HepG2 (cell line): ENCODE measurements at places on chromosomes 4 and X.
A peak's percentile ranks its signal among the peaks of the same experiment; 100 is the strongest.

DNA sequence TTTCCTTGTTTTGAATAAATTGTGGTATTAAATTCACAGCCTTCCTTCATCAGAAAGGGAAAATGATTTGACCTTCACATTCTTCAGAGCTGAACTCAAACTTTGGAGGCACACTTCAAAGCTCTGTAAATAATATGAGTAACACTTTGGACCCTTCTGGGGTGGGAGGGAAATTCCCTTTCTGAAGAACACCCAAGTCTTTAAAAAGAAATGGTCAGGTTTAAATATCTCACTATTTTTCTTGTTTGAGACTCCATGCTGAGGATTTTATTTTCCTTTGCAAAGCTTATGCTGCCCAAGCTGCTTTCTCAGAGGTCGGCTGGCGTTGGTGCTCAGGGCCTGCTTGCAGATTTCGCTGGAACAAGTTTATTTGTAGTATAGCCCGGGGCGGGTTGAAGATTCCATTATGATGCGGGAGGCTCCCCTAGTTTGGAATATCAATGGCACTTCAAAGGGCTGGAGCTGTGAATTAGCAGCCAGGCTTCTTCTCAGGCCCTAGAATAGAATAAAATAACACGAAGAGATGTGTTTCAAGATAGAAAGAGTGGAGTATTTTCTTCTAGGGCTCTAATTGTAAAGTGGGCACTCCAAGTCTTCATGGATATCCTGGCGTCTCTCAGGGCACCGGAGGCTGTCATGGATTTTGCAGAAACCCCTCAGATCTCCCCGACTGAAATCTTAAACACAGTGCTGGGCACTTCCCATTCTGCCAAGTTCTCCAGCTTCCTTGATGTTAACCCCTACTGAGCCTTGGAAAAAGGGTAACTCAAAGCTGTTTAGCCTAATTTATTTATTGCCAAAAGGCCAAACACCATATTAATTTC lies 315.6 kb downstream of the GPAT3 start:
- DNase-seq = peak; percentile 86
- H3K27me3 ChIP-seq = no peaks in the 10 kb centered on the region
- H3K36me3 ChIP-seq = no peaks in the 10 kb centered on the region
- peak overlapping the region; percentile 48 for H3K4me3 ChIP-seq
- H3K27ac ChIP-seq = peak overlapping the region; percentile 52

- no peaks in the 10 kb centered on the region for H3K4me1 ChIP-seq
- no peak for DNase-seq
- no peak overlapping the region for H3K27ac ChIP-seq
These were observed 81.3 kb downstream of the FAM53A start for GRCh38 chr4:1602655-1603412.

DNA sequence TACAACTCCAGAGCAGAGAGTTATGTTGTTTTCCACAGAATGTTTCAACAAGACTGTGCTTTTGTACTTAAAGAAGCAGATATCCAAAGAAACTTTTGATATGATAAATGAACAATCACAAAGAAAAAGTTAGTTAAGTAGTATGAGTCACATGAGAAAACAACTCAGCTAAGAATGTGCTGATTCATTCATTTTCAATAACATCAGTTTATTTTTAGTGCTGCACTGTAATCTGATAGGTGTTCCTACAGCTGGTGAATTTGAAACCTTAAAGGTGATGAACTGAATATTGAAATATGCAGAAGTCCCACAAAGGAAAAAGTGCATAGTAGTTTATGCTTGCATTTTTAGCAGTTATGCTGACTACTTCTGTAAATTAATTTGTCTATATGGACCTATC lies 180.3 kb upstream of the TENM3 start:
- H3K27me3 ChIP-seq = no peaks in the 10 kb centered on the region
- no peaks in the 10 kb centered on the region for H3K4me1 ChIP-seq
- H3K27ac ChIP-seq = no peak overlapping the region
- DNase-seq = no peak
- H3K36me3 ChIP-seq = no peaks in the 10 kb centered on the region

DNA sequence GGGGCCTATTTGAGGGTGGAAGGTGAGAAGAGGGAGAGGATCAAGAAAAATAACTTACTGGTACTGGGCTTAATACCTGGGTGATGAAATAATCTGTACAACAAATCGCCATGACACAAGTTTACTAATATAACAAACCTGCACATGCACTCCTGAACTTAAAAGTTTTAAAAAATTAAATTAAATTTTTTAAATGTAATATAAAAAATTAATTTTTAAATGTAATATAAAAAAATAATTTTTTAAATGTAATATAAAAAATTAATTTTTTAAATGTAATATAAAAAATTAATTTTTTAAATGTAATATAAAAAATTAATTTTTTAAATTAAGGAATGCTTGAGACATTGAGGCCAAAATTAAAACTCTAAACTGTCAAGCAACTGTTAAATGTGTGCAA lies 124.3 kb upstream of the GALNT7 start:
- H3K27me3 ChIP-seq = no peaks in the 10 kb centered on the region
- DNase-seq = no peak
- H3K4me1 ChIP-seq = no peaks in the 10 kb centered on the region
- no peaks in the 10 kb centered on the region for H3K36me3 ChIP-seq

- no peak for DNase-seq
- H3K4me3 ChIP-seq = no peak overlapping the region
- H3K27ac ChIP-seq = no peak overlapping the region
- H3K36me3 ChIP-seq = no peaks in the 10 kb centered on the region
These were observed 28.7 kb upstream of the ANTXR2 start for GRCh38 chr4:80101792-80102116.

- no peaks in the 10 kb centered on the region for H3K27me3 ChIP-seq
- H3K4me1 ChIP-seq = no peaks in the 10 kb centered on the region
- no peak overlapping the region for H3K4me3 ChIP-seq
- no peaks in the 10 kb centered on the region for H3K36me3 ChIP-seq
- H3K27ac ChIP-seq = no peak overlapping the region
- no peak for DNase-seq
These were observed 203.7 kb downstream of the BMPR1B start for GRCh38 chr4:94961420-94961819.

DNA sequence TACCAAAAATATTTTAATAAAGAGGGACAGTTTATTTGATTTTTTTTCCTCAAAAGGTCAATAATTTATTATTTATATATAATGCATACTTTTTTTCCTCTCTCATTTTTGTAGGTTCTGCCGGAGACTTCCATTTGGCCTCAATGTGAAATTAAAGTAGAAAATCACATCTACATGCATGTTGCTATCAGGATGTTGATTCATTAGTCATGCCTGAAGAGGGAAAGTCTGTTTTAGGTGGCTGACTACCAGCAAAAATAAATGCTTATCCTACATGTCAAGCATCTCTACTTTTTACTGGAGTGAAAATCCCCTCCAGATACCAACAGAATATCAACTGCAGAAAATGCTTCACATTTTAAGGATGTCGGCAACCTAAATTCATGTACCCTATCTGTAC lies 41.5 kb downstream of the KIAA0232 start:
- no peak overlapping the region for H3K4me3 ChIP-seq
- no peak for DNase-seq
- H3K4me1 ChIP-seq = no peaks in the 10 kb centered on the region
- H3K27me3 ChIP-seq = no peaks in the 10 kb centered on the region
- peaks cover 13% of the 10 kb centered on the region for H3K36me3 ChIP-seq
- H3K27ac ChIP-seq = no peak overlapping the region

DNA sequence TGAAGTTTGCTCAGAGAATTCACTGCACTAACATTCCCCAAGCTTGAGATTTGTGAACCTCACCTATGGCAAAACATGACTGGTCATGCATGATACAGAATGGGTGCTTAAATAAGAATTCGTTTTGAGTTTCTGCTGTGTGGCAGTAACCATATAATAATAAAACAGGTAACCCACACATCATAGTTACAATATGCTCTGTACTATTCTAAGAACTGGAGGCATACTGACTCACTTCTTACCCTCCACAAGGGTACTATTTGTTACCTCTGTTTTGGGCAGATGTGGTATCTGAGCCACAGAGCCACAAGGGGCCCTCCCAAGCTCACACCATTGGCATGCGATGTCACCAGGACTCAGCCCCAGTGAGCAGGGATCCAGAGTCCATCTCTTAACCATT lies 17.6 kb downstream of the SLC2A9 start:
- no peak overlapping the region for H3K27ac ChIP-seq
- H3K36me3 ChIP-seq = peaks cover 28% of the 10 kb centered on the region

GRCh38 chrX:77264490-77264889 lies 182.7 kb upstream of the FGF16 start:
- H3K27ac ChIP-seq = no peak overlapping the region
- H3K4me1 ChIP-seq = no peaks in the 10 kb centered on the region
- no peaks in the 10 kb centered on the region for H3K36me3 ChIP-seq

DNA sequence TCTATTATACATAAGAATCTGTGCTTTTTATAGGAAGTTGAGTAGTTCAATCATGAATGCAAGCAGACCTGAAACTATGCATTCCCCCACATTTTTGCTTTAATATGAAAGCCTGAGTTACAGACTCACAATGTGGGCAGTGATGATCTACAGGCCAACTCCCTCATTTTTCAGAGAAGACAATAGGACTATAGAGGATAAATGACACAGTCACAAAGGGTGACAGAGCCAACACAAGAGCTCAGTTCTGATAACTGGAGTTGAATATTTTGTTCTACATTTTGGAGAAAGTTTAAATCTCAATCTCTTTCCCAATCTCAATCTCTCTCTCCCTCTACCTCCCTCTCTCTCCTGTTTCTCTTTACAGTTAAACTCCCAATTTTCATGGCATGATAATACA lies 27.0 kb downstream of the MBNL3 start:
- no peak overlapping the region for H3K27ac ChIP-seq
- H3K4me1 ChIP-seq = 0 out of 2 replicates have a peak, but pooled peaks cover 1% of the 10 kb centered on the region
- DNase-seq = no peak
- no peak overlapping the region for H3K4me3 ChIP-seq
- no peaks in the 10 kb centered on the region for H3K27me3 ChIP-seq

GRCh38 chr4:172983014-172983413 lies 185.6 kb upstream of the GALNT7 start:
- H3K27ac ChIP-seq = no peak overlapping the region
- H3K4me1 ChIP-seq = no peaks in the 10 kb centered on the region

- no peaks in the 10 kb centered on the region for H3K27me3 ChIP-seq
- H3K4me3 ChIP-seq = peak overlapping the region; percentile 75
- DNase-seq = no peak
- H3K27ac ChIP-seq = peak overlapping the region; percentile 33
- H3K4me1 ChIP-seq = peaks cover 13% of the 10 kb centered on the region; the same call in 1 of the 2 replicates
- no peaks in the 10 kb centered on the region for H3K36me3 ChIP-seq
These were observed 708 bp downstream of the BCLAF3 start for GRCh38 chrX:19990151-19990555.

- H3K27me3 ChIP-seq = no peaks in the 10 kb centered on the region
- H3K36me3 ChIP-seq = no peaks in the 10 kb centered on the region
- no peaks in the 10 kb centered on the region for H3K4me1 ChIP-seq
- no peak for DNase-seq
- no peak overlapping the region for H3K27ac ChIP-seq
These were observed 94.7 kb upstream of the CXXC4 start for GRCh38 chr4:104589264-104589868.

- DNase-seq = no peak
- peaks cover 21% of the 10 kb centered on the region for H3K36me3 ChIP-seq
- H3K27me3 ChIP-seq = no peaks in the 10 kb centered on the region; the same call in 2 of the 3 replicates
- peak overlapping the region; percentile 72 for H3K27ac ChIP-seq
These were observed 385 bp downstream of the LYAR start for GRCh38 chr4:4289597-4289940.

- no peaks in the 10 kb centered on the region for H3K36me3 ChIP-seq
- no peaks in the 10 kb centered on the region for H3K4me1 ChIP-seq
- no peaks in the 10 kb centered on the region for H3K27me3 ChIP-seq
- H3K27ac ChIP-seq = no peak overlapping the region
These were observed 66.5 kb upstream of the ZFP42 start for GRCh38 chr4:187929024-187929423.

GRCh38 chrX:107787827-107788226 lies 10.3 kb downstream of the NCBP2L start:
- H3K27ac ChIP-seq = no peak overlapping the region
- DNase-seq = no peak

DNA sequence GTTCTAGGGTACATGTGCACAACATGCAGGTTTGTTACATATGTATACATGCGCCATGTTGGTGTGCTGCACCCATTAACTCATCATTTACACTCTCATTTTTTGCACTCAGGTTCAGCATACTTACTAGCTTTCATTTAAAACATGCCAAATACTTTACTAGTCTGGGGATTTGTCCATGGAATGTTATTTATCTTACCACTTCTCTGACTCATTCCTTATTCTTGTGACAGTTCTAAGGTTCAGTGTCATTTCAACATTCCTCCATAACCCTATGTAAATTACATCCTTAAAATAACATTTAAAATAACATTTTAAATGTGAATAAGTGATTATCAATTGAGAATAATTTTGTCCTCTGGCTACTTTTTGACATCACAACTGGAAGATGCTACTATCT lies 19.5 kb upstream of the SYTL5 start:
- no peak overlapping the region for H3K27ac ChIP-seq
- DNase-seq = peak; percentile 10
- no peak overlapping the region for H3K4me3 ChIP-seq
- H3K4me1 ChIP-seq = peaks cover 12% of the 10 kb centered on the region; the same call in 1 of the 2 replicates
- H3K36me3 ChIP-seq = no peaks in the 10 kb centered on the region

GRCh38 chr4:179196511-179196910 lies 1754.3 kb upstream of the AGA start:
- no peak overlapping the region for H3K27ac ChIP-seq
- no peaks in the 10 kb centered on the region for H3K27me3 ChIP-seq
- no peaks in the 10 kb centered on the region for H3K36me3 ChIP-seq
- no peak overlapping the region for H3K4me3 ChIP-seq

- no peak overlapping the region for H3K4me3 ChIP-seq
- H3K4me1 ChIP-seq = no peaks in the 10 kb centered on the region
- H3K27me3 ChIP-seq = no peaks in the 10 kb centered on the region
- no peak overlapping the region for H3K27ac ChIP-seq
- no peaks in the 10 kb centered on the region for H3K36me3 ChIP-seq
These were observed 999.5 kb upstream of the PABPC4L start for GRCh38 chr4:135201081-135201480.

- H3K4me1 ChIP-seq = peaks cover 12% of the 10 kb centered on the region
- no peaks in the 10 kb centered on the region for H3K36me3 ChIP-seq
- H3K27ac ChIP-seq = no peak overlapping the region
- no peak for DNase-seq
- H3K4me3 ChIP-seq = no peak overlapping the region
These were observed 40.2 kb downstream of the SH3KBP1 start for GRCh38 chrX:19846995-19847790.

DNA sequence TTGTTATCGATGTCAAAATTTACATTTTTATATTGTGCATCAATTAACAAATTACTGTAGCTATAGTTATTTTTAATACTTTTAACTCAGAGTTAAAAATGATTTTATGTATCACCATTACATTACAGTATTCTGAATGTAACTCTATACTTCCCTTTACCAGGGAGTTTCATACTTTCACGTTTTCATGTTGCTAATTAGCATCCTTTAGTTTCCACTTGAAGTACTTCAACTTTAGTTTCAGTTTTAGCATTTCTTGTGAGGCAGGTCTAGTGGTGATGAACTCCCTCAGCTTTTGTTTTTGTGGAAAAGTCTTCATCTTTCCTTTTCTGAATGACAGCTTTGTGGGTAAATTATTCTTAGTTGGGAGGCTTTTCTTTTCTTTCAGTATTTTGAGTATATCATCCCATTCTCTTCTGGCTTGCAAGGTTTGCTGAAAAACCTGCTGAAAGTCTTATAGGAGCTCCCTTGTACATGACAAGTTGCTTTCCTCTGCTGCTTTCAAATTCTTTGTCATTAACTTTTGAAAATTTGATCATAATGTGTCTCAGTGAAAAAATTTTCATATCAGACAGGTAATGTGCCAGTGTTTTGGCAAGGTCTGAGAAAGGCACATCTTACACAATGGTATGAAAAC lies 9.8 kb upstream of the CISD2 start:
- no peaks in the 10 kb centered on the region for H3K27me3 ChIP-seq
- no peak overlapping the region for H3K27ac ChIP-seq
- no peak for DNase-seq
- no peaks in the 10 kb centered on the region for H3K36me3 ChIP-seq
